ENCODE measurements at places on chromosomes 4 and X. TPM values are rescaled to one million over a fixed set of nuclear protein-coding genes. Genes with fewer than 3 reads are reported as not detected.

DNA sequence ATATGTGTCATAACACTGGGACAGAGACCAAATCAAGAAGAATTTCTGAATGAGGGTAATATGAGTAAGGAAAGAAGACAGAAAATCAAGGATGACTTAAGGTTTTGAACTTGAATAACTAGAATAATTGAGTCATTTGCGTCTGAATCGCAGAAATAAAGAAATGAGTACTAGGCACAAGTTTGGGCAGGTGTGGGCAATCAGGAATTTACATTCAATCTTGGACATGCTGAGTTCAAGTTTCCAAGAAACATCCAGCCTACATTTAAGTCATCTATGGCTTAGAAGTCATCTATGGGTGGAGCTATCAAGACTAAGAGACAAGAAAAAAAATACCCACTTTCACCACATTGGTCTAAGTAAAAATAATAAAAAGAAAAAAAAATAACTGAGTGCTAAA is 30.4 kb upstream of the WDR44 start:
- no peak for DNase-seq

DNA sequence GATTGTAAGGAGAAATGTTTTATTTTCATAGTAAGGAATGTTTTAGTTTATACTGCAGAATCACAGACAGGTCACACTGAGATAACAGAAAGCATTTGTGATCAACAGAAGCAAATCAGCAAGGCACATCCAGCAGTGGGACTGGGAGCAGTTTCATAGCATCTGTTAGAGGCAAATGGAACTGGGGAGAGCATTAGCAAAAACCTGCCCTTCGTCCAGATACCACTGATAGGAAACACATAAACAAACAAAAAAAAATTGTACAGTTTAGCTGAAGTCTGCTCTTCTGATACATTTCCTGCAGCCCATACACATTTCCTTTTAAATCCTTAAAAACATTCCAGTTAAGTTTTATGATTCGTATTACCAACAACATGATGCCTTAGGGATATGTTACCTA is 374.3 kb downstream of the PCDH7 start:
- no peak for DNase-seq

GRCh38 chrX:20056704-20057103 is 60.0 kb downstream of the MAP7D2 start:
- no peak for DNase-seq

- DNase-seq, result peak; percentile 49
Observed at GRCh38 chr4:83012200-83012686, 1.6 kb upstream of the LIN54 start.

GRCh38 chr4:75034523-75034922 is 101.6 kb downstream of the PARM1 start:
- DNase-seq, result peak; percentile 44

GRCh38 chrX:108216405-108216804 is 124.8 kb downstream of the ATG4A start:
- no peak for DNase-seq

GRCh38 chr4:76011700-76012387 is 4.5 kb upstream of the CXCL9 start:
- peak; percentile 88 for DNase-seq

The TLR8 gene
- total RNA-seq, result not detected

The SETD7 gene
- total RNA-seq, result 79.9 TPM

DNA sequence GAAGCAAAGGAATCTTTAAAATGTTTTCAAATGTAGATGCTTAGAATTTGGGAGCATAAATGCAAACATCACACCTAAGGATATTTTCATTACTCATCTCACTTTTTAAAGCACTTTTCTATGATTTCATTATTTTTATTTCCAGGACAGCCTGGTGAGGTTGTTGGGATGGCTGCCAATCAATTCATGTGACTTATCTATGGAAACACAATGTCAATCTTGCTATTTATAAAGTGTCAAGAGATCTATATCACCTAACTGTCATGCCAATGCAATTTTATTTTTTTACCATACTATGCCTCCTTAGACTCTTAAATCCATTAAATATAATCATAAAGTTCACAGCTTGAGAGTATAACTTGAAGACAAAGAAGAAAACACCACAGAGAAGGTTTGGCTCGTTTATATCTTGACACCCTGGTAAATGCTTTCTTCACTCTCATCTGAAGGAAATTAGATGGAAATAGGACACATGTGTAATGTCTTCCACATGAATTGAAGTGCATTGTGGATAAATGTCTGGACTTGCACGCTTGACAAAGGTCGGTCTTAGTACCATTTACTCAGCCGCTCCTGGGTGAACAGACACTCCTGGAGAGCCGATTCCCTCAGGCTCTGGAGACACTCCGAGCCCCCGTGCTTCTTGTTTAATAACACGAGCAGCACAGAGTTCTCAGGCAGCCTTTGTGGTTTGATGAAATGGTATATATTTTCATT is 425.7 kb upstream of the FAT1 start:
- no peak for DNase-seq

- DNase-seq, result no peak
Observed at GRCh38 chrX:17710871-17711301, 26.4 kb upstream of the SCML1 start.

The APOOL gene
- total RNA-seq, result 8.7 TPM

DNA sequence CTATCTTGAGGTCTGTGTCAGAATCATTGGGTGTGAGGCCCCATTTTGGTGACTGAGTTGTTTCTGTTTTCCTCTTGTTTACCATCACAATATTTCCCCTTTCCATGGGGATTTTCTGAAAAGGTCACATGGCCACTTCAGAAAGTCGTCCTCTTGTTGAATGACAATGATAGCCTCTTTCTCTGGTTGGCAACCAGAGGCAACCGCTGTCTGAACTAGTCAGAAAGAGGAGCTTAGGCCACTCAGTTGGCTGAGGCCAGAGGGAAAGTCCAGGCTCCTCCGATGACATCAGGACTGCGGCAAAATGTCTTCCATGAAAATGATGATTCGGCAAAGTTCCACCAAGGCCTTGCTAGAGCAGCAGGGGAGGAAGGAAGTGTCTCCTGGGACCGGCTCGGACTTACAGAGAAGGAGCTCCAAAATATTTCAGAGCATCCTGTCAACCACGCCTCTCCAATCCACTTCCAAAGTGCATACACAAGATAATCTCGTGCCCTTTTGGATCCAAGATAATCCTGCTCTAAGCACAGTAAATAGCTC is 19.1 kb upstream of the RBM47 start:
- DNase-seq, result no peak

DNA sequence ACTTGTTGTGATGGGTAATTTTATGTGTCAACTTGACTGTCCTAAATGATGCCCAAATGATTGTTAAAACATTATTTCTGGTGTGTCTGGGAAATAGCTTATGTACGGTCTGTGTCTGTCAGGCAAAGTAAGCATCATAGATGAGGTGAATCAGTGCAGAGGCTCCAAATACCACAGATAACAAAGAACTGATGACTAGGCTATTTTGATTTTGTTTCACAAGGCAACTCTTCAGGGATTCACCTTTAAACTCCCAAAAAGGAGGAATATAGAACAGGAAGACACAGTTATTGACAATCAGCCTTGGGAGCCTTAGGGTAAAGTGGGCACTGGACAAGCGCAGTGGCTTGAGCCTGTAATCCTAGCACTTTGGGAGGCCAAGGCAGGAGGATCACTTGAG is 290.7 kb downstream of the PCDH10 start:
- DNase-seq, result no peak

All from tongue (tissue), 3 donors.